ENCODE measurements at places on chromosomes 5 and 9.

DNA sequence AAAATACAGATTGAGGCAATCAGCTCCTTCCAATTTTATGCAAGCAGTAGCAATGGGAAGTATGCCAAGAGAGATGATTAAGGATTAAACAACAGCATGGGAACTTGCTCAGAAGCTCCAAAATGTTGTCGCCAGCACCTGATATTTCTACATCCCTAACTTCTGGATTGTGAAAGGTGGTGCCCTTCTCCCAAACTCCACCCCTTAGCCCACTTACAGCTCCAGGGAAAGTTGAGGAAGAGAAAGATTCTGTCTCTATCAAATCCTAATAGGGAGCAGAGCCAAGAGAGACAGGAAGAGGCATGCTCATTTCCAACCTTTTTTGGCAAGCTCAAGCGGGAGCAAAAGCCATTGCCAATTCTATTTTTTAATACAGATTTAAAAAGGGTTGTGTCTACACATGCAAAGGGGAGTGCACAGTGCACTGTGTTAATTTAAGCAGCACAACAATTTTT lies 92.4 kb upstream of the NR3C1 start:
- no peak for DNase-seq

DNA sequence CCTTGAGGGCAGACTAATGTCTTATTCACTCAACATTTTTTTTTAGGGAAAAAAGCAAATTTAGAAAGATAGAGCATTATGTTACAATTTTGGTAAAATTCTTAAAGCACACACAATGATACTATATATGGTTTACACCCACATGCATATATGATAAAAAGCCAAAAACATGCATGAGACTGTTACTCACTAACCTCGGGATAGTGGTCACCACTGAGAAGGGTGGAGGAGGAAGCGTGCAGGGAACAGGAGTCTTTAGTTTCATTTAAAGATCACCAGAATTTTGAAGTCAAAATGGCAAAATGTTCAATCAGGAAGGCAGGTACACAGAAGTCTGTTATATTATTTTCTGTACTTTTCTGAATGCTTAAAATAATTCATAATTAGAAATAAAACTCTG lies 9.2 kb downstream of the ARL15 start:
- no peak for DNase-seq

GRCh38 chr9:93121316-93122241 lies 12.5 kb downstream of the NINJ1 start:
- DNase-seq: no peak

DNA sequence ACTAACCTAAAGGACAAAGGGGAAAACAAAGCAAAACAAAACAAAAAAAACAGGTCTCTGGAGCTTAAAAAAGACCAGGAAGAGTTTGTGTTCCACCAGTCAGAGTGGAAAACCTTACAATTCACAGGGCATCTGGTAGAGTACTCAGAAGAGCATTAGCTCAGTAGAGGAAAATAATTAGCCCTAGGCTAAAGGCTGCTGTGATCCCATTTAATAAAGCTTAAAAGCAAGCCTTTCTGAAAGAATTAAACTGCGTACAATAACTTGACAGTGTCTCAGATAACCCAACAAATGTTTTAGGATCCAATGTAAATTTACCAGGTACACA lies 7.3 kb downstream of the ECM2 start:
- no peak for DNase-seq

- DNase-seq: no peak
These were observed 446.9 kb upstream of the CD180 start for GRCh38 chr5:67643536-67643935.

DNA sequence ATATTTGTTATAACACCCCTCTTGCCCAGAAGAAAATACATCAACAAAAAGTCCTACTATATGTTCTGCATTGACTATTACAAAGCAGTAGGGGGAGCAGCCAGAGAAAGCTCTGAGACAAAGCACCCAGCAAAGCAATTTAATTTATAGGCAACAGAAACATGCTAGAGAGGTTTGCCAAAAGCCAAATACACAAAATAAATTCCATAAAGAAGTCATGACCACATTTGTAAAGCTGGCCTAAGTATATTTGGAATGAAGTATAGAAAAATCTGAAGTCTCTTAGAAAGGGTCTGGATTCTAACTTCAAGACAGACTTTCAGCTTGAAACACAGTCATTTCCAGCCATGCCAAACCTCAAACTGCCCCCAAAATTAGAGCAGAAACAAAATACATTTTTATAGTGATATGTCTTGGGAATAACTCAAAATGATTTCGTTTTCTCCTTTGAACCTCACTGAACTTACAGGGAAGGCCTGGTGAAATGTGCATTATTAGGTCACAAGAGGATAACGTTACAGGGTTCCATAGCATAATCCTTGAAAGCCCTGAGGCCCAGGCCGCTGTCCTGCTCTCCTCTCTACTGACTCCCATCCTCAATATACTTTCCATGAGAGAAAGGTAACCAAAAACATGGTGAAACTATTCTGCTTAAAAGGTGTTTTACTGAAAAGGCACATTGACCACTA lies 451.8 kb downstream of the RAB3C start:
- DNase-seq: peak; percentile 59

- DNase-seq: peak; percentile 30
These were observed 92.4 kb downstream of the ARL15 start for GRCh38 chr5:54217826-54218503.

DNA sequence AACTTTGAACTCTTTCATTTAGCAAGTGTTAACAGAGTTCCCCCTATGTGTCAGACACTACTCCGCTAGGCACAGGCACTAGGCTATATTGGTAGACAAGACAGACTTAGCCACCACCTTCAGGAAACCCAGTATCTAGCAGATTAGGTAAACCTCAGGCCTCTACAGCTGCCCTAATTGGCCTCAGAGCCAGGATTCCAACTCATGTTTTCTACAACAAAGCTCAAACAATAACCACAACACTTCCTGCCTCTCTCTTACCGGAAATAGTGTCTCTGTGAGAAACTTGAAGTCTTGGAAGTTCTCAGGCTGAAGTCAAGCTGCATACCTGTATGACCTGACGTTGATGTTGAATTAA lies 116.6 kb upstream of the SLC44A1 start:
- DNase-seq: peak; percentile 83

GRCh38 chr9:114494776-114495569 lies 10.3 kb downstream of the WHRN start:
- no peak for DNase-seq

GRCh38 chr5:81140441-81140840 lies 92.7 kb upstream of the CKMT2 start:
- DNase-seq: no peak

- DNase-seq: no peak
These were observed 272.4 kb downstream of the ARRDC3 start for GRCh38 chr5:91110686-91111085.

GRCh38 chr9:119400606-119401005 lies 31.4 kb upstream of the BRINP1 start:
- DNase-seq: no peak

DNA sequence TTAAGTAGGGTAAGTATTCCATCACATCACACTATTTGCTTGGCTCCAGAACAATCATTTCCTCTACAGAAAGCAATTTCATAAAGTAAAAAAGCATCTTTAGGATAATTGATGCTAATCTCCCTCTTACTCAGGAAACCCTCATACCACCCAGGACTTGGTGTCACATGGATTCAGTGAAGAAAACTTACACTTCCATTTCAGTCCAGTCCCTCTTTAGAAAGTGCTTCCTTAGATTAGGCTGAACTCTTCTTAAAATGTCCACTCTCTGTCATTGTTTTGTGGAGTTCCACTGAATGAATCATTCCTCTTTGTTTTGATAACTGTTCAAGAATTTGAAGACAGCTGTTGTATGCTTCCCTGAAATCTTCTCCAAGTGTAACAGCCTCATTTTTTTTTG lies 144.0 kb upstream of the ZNF462 start:
- DNase-seq: no peak

GRCh38 chr5:68821056-68821455 lies 272.8 kb upstream of the SLC30A5 start:
- DNase-seq: no peak

DNA sequence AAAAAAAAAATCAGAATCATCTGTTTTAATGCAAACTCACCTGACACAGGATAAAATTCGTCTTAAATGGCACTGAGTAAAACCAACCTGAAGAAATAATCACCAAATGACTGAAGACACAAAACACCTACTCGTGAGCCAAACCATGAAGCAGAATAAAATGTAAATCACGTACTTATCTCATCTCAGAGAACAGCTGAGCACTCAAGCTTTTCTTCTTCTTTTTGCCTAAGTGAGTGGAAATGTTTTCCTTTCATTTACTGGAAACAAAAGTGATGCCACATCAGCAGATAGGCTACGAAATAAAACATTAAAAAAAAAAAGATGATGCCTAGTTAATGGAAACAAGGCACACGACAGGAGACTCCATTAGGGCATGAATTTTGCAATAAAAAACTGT lies 36.4 kb downstream of the ATPSCKMT start:
- no peak for DNase-seq

DNA sequence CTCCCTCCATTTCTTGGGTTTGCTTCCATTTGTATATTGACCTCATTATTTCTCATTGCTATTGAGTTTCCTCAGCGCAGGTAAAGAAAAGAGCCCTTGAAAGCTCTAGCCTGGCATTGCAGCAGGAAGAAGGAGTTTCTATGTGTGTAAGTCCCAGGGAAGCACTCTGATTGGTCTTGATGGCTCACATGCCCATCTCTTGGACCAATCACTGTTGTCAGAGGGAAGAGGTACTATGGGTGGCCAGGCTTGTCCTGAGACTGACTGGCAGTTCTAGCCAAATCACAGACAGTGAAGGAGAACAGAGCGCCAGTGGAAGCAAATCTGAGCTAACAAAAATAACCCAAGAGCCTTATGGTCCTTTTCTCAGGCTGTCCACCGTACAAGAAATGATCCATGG lies 219.0 kb downstream of the PAX5 start:
- no peak for DNase-seq

DNA sequence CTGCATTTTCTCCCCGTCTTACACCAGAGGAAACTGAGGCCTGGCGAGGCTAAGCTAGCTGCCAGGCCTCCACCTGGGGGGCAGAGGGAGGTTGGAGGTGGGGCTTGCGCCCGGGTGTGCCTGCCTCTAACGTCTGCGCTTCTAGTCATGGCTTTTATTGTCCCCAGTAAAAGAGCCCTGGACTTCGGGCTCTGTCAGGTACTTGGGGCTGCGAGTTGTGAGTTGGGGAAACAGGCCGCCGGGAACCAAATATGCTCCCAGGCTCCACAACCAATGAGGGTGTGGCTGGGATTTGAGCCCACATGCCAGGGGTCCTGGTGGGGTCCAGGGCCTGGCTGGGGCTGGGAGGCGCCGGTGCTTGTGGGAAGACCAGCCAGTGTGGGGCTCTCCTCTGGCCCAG lies 57.4 kb upstream of the NOTCH1 start:
- no peak for DNase-seq

- DNase-seq: peak; percentile 4
These were observed 9.3 kb upstream of the ZDHHC12 start for GRCh38 chr9:128733256-128733655.

- no peak for DNase-seq
These were observed 134.1 kb downstream of the ARL15 start for GRCh38 chr5:54176066-54176830.

GRCh38 chr9:14080959-14081542 lies 232.9 kb downstream of the NFIB start:
- DNase-seq: no peak

- DNase-seq: no peak
These were observed 512.2 kb downstream of the ZNF608 start for GRCh38 chr5:124234022-124234769.

GRCh38 chr5:75847561-75848021 lies 130.4 kb upstream of the POC5 start:
- no peak for DNase-seq

GRCh38 chr9:112772215-112772509 lies 21.6 kb downstream of the SNX30 start:
- no peak for DNase-seq

DNA sequence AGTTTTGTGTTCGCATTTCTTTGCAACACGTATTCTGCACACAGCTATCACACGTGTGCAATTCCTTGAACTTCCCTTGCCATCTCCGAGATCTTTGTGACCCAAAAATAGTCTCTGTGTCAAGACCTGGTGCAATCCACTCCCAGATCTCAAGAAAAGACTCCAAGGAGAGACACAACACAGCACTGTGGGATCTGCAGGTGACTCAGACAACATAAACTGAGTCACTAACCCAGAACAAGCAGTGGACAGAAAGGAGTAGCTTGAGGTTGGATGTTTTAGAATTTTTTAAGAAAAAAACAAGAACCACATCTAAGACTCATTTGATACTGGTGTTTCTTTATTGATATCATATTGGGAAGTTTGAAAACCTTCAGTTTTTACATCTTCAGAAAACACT lies 396.9 kb downstream of the AGTPBP1 start:
- DNase-seq: no peak

DNA sequence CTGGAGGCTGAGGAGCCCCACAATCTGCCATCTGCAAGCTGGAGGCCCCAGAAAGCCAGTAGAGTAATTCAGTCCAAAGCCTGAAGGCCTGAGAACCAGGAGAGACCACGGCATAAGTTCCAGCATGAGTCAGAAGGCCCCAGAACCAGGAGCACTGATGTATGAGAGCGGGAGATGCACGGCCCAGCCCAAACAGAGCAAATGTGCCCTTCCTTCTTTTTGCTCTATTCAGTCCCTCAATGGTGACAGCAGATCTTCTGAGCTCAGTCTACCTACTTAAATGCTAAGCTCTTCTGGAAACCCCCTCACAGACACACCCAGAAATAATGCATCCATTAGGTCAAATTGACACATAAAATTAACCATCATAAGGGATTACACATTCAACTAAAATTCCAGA lies 277.6 kb downstream of the ATPSCKMT start:
- no peak for DNase-seq

DNA sequence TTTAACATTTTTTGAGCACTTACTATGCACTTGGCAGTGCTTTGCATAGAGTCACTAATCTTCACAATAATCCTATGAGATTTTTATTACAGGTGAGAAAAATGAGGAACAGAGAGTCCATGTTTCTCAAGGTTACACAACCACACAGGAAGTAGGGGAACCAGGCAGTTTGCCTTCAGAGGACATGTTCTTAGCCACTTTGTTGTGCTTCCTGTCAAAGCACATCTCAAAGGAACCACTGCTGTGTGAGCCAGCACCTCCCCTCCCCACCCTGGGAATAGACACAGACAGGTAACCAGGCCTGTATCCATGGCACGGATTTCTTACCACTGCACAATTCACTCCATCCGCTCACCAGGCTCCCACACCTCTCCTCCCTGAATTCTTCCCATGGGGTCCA lies 6.3 kb upstream of the DNAJB5 start:
- no peak for DNase-seq

DNA sequence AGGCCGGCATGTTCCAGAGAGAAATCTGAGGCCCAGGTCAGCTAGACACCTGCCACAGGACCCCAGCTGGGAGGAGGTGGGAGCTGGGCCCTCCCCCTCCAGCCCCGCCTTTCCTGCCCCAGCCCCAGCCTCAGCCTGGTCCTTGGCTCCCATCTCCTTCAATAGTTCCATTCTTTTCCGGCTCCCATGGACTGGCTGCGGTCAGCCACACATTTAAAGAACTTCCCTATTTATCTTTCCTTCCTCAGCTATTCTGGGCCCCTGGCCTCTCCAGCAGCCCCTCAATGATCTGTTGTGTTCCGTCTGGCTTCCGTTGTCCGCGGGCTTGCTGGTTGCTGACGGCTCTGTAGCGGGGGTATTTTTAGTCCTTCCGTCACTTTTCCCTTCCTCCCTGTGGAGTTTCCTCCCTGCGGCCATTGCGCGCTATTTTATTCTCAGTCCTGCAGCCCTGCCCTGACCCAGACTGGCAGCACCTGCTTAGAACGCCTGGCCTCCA lies 73.8 kb downstream of the AMBP start:
- DNase-seq: no peak

GRCh38 chr9:121703014-121703734 lies 51.7 kb downstream of the DAB2IP start:
- no peak for DNase-seq

GRCh38 chr5:147387109-147387508 lies 122.8 kb downstream of the DPYSL3 start:
- DNase-seq: no peak
